NCI-H446 (cell line): ENCODE measurements at places on chromosomes 13 and 19.

DNA sequence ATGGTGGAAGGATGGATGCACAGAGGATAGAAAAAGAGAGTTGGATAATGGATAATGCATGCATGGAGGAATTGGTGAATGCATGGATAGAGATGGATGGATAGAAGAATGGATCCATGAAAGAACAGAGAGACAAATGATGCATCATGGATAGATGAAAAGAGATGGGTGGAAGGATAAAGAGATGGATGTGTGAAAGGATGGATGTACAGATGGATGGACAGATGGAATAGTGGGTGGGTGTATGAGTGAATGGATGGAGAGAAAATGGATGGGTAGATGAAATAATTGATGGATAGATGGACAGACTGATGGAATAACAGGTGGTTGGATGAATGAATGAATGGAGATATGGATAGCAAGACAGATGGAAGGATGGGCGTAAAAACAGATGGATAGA lies 25.7 kb downstream of the OLFM2 start:
- no peak for DNase-seq

DNA sequence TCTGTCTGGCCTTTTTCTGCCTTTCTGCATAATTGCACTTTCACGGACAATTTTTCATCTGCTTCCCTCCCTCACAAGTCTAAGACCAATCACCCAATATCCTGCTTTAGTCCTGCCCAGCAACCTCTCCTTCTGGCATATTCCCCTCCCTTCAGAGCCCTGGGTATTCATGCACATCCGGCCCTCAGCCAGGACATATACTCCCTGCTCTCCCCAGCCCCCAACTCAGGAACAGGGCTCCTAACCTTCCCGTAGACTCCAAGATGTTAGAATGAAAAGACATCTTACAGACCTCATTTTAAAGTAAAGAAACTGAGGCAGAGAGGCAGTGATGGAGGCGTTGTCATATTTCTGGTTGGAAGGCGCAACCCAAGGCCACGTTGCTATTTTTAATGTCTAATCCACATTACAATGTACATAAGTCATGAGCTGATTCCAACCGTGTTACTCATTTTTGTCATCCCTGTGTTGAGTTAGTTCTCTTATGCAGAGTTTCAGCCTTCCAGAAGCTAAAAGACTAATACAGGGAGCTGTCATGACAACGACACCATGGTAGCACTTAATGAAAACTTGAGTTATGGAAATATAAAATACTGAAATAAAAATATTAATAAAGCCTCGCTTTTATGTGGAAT lies 209.2 kb downstream of the TSHZ3 start:
- DNase-seq: no peak

GRCh38 chr13:31136724-31137123 lies 25.0 kb downstream of the HSPH1 start:
- DNase-seq: no peak

GRCh38 chr13:35681685-35682084 lies 205.2 kb upstream of the MAB21L1 start:
- no peak for DNase-seq

DNA sequence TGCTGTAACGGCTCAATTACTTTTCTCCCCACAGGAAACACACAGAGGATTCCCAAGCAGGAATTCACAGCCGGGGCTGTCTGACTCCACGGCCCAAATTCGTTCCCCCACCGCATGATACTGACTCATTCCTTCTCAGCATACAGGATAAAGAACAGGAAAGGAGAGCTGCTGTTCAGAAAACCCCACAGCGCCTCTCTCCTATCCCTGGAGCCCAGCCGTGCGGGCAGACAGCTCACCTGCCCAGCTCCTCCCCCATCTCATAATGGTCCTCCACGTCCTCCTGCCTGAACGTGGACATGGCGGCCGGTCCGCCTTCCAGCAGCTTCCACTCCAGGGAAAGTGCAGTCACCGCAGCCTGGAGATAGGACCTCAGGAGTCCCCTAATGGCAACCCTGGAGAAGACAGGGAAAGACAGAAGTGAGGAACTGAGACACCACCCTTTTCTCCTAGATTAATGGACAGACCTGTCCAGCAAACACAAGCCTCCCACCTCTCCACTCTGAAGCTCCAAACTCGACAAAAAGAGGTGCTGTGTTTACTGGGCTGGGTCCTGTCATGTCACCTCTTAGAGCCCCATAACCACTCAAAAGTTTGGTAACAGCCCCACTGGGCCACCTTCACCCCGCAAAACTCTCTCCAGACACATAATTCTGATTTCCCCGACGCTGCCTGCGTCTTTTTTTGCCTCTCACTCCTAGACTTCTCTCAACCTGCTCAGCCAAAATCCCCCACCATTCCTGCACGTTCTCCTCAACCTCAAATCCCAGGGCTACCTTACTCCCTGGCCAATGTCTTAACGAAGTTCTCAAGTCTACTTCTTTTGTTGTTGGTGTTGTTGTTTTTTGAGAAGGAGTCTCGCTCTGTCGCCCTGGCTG lies 1.2 kb downstream of the DAPK3 start:
- DNase-seq: no peak

- no peak for DNase-seq
Observed at GRCh38 chr13:80550971-80551441, 210.1 kb upstream of the SPRY2 start.

DNA sequence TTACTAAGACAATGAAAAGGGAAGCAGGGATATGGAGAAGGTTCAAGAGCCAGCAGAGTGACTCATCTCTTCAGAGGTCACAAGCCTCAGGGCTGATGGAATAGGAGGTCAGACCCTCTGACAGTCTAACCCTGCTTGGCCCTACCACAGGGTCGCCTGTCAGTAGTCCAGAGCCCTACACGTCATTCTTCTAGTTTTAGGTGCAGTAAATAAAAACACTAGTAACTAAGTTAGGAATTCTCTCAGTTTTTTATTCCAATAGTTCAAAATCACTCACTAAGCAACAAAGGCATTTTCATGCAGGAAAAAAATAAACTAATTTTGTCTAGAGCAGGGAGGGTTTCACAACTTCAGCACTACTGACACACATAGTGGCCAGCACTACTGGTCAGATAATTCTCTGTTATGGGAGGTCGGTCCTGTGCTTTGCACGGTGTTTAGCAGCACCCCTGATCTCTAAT lies 27.2 kb downstream of the FOXO1 start:
- no peak for DNase-seq

DNA sequence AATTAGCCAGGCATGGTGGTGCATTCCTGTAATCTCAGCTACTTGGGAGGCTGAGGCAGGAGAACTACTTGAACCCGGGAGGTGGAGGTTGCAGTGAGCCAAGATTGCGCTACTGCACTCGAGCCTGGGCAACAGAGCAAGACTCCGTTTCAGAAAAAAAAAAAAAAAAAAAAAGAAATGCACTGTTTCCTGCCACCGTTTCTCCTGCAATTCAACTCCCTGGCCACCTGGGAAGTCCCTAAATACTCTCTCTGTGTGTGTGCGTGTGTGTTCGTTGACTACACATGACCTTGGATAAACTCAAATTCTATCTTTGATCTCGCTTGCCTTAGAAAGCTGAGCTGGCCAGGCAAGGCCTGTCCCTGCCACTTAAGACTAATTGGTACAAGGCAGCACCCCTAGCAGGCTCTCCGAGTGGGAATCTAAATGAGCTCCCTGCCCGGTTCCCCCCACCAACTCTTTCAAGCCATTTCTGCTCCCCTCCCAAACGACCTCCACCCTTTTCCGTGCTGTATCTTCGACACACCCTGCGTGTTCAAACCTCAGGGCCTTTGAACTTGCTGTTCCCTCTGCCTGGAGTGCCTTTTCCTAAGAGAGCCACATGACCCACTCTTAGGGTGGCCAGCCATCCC lies 5.2 kb upstream of the BCAT2 start:
- no peak for DNase-seq

DNA sequence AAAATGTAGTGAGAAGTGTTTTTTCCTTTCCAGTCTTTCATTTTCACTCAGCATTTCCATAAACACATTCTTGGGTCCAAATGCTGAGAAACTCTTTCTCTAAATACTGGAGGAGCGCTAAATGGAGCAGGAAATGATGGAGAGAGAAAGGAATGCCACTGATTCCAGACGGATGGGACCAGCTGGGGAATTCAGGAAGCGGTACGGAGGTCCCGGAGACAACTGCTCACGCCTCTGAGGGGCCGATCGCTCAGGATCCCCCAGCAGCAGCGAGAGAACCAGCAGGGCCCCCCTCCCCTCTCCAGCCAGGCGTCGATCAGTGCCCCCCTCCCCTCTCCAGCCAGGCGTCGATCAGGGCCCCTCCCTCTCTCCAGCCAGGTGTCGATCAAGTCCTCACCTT lies 13.2 kb downstream of the RASA3 start:
- DNase-seq: no peak

- peak; percentile 63 for DNase-seq
Observed at GRCh38 chr19:17332677-17333581, 1.7 kb downstream of the ANO8 start.

- DNase-seq: no peak
Observed at GRCh38 chr19:48634036-48634342, 3.2 kb downstream of the DBP start.

- DNase-seq: no peak
Observed at GRCh38 chr19:33524024-33524664, 2.6 kb upstream of the PEPD start.

GRCh38 chr19:35438527-35438926 lies 9.5 kb upstream of the FFAR2 start:
- DNase-seq: no peak

GRCh38 chr13:98848746-98849145 lies 96.3 kb upstream of the SLC15A1 start:
- DNase-seq: no peak

DNA sequence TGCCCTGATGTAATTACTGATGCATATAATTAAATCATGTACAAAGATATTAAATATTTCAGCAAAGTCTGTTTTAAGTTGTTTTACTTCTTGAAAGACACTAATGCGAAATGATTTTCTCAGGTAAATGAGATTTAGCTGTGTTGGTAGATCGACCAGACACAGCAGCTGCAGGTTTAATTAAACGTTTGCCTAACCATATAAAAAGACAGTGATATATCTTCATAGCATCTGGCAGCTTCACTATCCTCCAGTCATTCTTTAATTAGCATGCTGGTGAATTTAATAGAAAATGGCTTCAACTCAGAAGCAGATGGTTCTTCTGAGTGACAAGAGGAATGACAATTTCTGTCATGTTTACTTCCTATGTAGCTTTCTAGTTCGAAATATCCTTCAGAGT lies 69.3 kb downstream of the NHLRC3 start:
- no peak for DNase-seq

DNA sequence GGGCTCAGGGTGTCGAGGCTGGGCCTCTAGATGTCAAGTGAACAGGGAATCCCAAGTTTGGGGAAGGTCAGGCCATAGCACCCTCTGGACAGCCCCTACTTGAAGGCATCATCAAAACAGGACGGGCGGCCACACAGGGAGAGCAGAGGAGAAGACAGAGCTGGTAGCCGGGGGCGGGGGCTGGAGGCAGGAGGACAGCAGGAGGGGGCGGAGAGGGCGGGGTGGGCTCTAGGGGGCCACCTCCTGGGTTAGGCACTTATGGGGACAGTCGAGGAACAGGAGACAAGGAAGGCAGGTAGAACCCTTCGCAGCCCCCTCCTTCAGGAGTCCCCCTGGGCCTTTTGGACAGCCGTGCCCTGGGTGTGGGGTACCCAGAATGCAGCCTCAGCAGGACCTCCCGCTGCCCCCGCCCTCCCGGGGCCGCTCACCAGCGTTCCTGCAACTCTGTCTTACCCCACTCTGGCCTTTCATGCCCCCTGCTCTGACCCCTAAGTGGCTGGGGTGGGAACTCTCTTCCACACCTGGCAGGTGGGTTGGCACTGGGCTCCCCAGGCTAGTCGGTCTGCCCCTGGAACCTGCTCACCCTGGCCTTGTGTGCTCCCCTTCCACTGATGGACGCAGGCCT lies 5.8 kb downstream of the SSBP4 start:
- DNase-seq: no peak

- no peak for DNase-seq
Observed at GRCh38 chr13:72700509-72700908, 26.9 kb downstream of the MZT1 start.

GRCh38 chr19:42132030-42132628 lies at the start of gene POU2F2:
Gene POU2F2 (minus strand): TSS chr19:42132446. CDS start chr19:42132411, 35 bp downstream.
- no peak for DNase-seq

GRCh38 chr19:19405971-19406877 lies 749 bp downstream of the GATAD2A start:
- DNase-seq: peak; percentile 76

- no peak for DNase-seq
Observed at GRCh38 chr13:108342369-108343289, 73.1 kb downstream of the TNFSF13B start.

DNA sequence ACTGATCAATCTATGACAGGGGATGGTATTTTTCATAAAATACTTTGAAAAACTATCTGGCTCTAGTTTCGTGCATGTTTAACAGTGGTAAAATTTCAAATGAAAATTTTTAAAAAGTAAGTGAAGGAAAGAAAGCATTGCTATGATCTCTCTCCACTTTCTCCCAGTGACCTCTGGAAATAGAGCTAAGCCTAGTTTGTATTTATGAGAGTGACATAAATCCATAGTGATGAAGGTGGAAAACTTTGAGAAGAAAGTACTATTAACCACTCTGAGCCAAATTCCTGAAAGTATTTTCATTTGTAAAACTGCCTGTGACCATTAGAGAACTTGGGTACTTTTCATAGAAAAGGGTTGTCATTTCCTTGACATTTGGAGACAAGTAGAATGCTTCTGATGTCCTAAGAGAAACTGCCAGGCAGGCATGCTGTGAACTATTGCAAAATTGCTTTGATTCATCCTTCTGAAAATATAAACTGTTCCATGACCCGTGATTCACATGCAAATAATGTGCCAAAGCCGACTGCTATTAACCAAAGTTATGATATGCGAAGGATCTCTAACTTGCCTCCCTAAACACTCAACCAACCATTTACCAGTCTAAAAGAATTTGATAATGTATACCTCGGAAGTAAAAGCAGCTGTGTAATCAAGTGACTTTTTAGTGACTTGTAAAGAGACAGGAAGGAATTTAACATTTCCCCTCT lies 133.2 kb downstream of the VWA8 start:
- DNase-seq: no peak

DNA sequence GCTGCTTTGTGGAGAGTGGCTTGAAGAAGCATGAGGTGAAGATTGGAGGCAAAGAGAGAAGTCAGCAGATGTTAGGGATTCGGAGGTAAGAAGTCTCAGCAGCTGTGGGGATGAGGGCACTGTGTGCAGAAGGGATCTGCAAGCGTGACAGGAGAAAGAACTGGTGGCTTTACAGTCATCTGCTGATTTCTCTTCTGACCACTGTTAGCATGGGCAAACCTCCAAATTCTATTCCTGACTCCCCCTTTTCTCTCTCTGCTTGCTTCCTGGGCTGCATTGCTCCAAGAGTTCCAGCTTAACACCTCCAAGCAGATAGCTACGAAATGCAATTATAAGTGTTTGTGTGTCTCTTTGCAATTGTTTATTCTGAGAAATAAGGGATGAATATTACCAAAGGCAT lies 159.6 kb downstream of the GGACT start:
- no peak for DNase-seq

GRCh38 chr19:21751384-21751783 lies 16.0 kb downstream of the ZNF100 start:
- no peak for DNase-seq

- DNase-seq: no peak
Observed at GRCh38 chr13:112468069-112468468, 91.9 kb downstream of the SPACA7 start.

- DNase-seq: no peak
Observed at GRCh38 chr19:13063461-13064091, 39.1 kb downstream of the LYL1 start.
